ENCODE measurements at places on chromosomes 11 and 22. TPM values are rescaled to one million over a fixed set of nuclear protein-coding genes. Genes with fewer than 3 reads are reported as not detected.

The GGTLC3 gene
- total RNA-seq: not detected

The OPCML gene
- not detected for total RNA-seq

The RTN4R gene
- 0.59 TPM for total RNA-seq

The CCDC116 gene
- total RNA-seq: under 0.01 TPM

Measured in subcutaneous preadipocyte (primary cell).